ENCODE measurements at places on chromosomes 1 and 21. TPM values are rescaled to one million over a fixed set of nuclear protein-coding genes. Genes with fewer than 3 reads are reported as not detected.

- no peak for DNase-seq
Observed at GRCh38 chr1:70504176-70504820, 93.2 kb downstream of the CTH start.

- DNase-seq: no peak
Observed at GRCh38 chr1:3417934-3418333, 36.5 kb upstream of the ARHGEF16 start.

DNA sequence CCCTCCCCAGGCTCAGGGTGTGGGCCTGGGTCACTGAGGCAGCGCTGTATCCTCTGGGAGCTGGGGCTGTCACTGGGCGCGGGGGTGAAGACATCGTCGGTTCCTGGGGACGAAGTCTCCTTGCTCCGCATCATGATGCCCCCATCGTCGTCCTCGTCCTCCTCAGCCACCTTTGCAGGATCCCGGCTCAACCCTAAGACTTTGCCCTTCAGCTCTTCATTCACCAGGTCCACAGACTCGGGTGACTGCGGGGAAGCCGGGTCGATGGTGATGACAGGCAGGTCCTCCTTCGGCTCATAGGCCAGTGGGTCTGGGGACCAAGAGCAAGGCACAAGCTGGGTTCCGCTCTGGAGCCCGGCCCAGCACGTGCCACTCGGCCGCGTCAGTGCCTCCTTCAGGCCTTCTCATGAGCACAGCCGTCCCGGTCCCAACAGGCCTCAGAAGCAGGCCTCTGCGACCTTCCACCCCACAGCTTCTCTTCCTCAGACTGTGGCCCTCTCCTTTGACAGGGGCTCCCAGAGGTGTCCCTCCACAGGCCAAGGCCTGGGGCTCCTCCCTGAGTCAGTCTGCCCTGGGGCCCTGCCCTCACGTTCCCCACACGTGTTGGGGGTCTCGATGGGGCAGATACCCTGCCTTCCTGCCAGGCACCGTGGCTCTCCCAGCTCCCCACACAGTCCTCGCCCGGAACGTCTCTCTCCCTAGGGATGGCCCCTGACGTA, 54.4 kb downstream of the SLC9A1 start:
- no peak for DNase-seq

DNA sequence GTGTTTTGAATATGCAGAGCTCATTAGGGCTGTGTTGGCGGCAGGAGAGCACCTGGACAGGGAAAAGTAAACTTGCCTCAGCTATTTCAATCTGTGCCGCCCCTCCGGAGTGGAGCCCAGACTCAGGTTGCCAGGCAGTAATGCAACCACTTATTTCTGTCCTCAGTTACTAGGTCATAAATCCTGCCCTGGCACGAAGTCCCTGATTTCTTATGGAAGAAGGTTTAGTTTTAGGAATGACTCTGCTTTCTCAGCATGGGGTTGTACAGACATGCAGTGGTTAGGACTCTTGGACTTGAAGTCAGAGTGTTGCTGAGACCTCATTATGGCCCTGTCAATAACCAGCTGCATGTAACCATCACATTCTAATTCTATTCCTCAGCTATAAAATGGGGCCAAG, 98.3 kb upstream of the FGGY start:
- DNase-seq: no peak

- no peak for DNase-seq
Observed at GRCh38 chr1:65471213-65471833, 50.9 kb downstream of the LEPR start.

The PTGER3 gene
- not detected for total RNA-seq

The RNF2 gene
- total RNA-seq: 23.8 TPM

The ETV3 gene
- total RNA-seq: 20.5 TPM

DNA sequence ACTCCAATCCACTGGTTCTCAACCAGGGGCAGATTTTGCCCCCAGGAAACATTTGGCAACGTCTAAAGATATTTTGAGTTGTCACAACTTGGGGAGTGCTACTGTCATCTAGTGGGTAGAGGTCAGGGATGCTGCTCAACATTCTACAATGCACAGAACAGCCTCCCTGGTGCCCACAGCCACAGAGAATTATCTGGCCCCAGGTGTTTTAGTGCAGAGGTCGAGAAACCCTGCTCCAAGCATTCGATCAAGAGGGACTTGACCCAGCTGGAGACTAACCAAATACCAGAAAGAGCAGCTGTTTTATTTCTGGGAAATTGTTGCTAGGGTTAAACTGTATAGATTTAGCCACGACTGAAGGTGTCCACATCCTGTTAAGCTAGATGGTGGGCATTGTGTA, 19.2 kb downstream of the CD247 start:
- DNase-seq: no peak

The KIRREL1 gene
- total RNA-seq: 92.2 TPM

DNA sequence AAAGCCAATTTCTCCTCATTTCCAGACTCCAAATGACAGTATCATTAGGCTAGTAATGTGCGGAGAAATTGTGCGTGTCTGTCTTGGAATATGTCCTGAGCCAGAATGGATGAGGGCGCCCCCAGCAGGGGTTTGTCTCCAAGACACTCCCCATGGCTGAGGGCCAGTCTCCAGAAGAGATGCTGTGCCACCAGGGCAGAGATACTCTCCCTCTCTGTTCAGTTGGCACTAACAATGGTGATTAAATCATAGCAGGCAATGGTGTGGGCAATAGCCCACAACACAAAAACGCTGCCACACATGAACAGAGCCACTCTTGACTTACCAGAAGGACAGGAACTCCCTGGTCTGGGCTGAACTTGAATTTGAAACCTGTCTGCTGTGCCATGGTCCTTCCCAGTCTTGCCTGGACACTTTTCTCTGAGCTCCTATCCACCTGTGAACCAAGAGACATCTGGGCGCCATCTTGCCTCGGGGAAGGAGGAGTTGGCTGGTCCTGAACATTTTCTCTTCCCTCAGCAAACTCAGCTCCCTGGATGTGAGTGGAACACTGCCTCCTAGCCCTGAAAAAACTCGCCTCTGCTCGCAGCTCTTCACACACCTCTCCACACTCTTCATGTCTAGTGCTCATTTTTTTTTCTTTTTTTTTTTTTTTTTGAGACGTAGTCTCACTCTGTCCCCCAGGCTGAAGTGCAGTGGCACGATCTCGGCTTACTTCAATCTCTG, 14.8 kb upstream of the ADGRB2 start:
- DNase-seq: no peak

GRCh38 chr1:152811050-152811449, 721 bp upstream of the LCE1B start:
- peak; percentile 79 for DNase-seq

DNA sequence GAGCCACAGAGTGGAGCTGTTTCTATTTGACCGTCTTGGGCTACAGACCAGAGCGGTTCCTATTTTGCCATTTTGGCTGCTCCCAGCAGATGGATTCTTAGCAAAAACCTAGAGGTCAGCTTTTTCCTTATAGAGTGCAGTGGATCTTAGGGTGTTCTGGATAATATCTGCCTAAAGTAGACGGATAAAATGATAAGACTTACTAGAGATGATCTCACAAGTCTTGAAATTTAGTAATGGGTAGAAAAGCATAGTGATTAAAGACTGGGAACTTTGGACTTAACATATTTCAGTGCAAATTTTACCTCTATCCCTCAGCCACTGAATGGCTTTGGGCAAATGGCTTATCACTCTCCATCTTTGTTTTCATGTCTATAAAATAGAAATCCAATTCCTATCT, 439.8 kb downstream of the ADGRL2 start:
- no peak for DNase-seq

DNA sequence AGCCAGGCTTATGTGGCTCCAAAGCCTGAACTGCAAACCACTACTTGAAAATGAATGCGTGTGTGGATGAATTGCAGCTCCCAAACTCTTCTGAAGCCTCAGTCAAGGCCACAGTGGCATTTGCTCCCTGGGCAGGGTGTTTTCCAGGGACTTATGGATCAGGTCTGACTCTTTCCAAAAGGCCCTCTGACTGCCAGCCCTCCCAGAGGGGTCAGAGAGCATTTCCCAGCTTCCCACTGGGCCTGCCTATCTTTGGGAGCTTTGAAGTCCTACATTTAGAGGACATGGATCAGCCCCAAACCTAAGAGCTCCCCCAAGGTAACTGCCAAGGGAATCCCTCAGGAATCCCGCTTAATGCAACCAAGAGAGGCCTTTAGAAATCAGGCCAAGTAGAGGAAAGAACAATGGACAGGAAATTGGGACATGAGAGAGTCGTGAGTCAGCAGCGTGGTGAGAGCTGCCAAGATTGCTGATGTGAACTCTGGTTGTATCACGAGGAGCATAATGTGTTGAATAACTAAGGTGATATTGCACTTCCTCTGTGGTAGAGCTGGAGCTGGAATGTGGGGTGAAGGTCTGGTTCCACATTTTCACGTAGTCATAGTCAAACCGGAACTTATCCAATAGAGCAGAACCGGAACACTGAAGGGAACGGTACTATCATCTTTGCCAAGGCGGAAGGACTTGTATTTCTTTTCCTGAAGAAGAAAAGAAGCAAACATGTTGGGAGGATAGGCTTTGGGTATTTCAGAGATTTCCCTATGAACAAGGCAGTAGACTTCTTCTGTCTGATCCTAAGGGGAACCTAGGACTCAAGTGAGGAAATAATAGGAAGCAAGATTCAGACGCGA, 99.4 kb upstream of the JUN start:
- peak; percentile 96 for DNase-seq

GRCh38 chr21:42319851-42320572, 4.8 kb upstream of the TFF3 start:
- DNase-seq: no peak

The ZMYND12 gene
- not detected for total RNA-seq

- DNase-seq: no peak
Observed at GRCh38 chr21:30880914-30881313, 466 bp downstream of the KRTAP11-1 start.

DNA sequence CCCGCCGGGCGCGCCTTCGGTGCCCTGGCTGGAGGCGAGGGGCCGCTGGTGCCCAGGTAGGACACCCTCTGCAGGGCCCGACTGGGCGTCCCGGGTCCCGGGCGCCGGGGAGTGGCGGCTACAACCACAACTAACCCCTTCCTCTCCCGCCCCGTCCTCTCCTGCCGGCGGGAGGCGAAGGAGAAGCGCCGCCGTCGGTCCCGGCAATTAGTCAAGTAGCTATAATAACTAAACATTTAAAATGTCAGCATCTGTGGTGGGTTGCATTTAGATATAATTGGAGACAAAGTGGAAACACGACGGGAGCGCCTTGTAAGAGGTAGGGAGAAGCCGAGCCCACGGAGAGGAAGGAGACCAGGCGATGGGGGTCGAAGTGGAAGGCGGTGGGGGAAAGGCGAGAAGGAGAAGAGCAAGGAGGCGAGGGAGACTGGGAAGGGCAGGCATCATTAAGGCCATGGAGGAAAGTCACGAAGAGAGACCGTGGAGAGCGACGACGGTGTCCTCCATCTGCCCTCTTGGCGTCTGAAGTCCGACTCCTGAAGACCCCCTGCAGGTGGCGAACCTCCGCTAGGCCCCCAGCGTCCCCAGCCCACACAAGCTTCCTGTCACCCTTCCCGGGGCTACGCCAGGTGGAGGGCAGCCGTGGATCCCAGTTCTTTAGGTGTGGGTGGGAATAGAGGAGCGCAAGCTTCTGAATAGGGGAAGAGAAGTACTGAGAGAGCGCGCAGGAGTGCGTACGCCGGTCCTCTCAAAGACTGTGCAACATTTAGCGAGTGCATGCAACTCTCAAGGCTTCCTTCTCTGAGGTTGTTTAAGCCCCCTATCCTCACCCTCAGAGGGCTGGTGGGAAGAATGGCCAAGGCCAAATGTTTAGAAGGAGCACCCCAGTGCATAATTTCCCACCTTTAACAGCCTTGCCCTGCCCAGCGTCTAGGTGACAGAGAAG, 1.6 kb downstream of the CNIH3 start:
- no peak for DNase-seq

- DNase-seq: no peak
Observed at GRCh38 chr1:168792142-168792541, 63.1 kb upstream of the DPT start.

The IGFN1 gene
- total RNA-seq: 0.61 TPM

GRCh38 chr21:39386194-39386593, 37.3 kb upstream of the HMGN1 start:
- no peak for DNase-seq

- DNase-seq: no peak
Observed at GRCh38 chr1:216014086-216014485, 409.2 kb downstream of the USH2A start.

The HRNR gene
- total RNA-seq: not detected

DNA sequence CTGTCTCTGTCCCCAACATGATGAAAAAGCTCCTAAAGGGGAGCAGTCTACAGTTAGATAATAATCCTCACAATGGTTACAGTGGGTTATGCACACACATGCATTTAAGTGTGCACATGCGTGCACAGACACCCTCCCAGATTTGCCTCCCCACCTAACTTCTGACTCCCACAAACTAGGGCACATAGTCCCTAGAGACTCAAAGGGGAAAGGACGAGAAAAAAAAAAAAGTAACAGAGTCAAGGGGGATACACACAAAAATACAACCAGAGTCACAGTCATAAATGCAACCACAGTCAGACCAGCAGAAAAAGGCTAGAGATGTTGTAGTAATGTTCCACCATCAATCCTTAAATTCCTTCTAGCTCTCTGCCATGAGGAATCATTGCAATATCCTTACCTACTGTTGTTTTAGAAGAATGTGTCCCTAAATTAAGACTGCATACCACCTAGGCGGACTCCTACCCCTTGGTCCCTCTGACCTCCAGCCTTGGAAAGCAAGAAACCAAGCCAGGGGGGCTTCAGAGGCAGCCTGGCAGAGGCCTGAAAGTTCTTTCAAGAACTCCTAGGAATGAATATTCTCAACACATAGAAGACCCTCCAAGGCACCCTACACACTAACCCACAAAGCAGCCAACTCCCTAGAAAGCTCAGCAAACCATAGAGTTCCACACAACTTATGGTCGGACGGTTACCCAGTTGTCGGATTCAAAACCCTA, 1.3 kb downstream of the CRTC2 start:
- no peak for DNase-seq

GRCh38 chr1:10513199-10513598, 38.4 kb downstream of the PEX14 start:
- no peak for DNase-seq

The WNT3A gene
- not detected for total RNA-seq

GRCh38 chr1:201125800-201126199, 1.2 kb downstream of the ASCL5 start:
- no peak for DNase-seq

The FMO5 gene
- total RNA-seq: 0.94 TPM

- no peak for DNase-seq
Observed at GRCh38 chr1:154718566-154718965, 110.6 kb upstream of the ADAR start.

GRCh38 chr1:19427087-19427781, 58.1 kb downstream of the CAPZB start:
- DNase-seq: no peak

DNA sequence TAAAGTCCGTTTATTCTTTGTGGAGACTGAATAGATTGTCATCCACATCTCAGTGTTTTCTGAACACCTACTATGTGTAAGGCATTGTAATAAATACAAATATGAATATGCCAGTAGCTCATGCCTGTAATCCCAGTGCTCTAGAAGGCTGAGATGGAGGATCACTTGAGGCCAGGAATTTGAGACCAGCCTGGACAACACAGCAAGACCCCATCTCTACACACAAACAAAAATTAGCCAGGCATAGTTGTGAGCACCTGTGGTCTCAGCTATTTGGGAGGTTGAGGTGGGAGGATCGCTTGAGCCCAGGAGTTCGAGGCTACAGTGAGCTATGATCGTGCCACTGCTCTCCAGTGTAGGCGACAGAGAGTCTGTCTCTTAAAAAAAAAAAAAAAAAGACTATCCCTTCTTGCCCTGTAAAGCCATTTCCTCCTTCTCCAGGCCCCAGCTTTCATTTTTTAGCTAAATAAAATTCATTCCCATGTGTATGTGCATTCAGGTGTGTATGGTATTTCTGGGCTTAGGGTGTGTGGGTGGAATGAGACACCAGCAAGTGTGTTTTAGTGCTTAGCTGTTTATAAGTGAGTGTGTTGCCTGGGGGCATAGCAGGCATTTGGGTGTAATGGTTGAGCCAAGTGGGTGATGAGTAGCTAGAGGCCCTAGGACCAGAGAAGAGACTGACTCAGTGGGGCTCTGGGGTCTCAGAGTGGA, 7.8 kb downstream of the CELSR2 start:
- peak; percentile 95 for DNase-seq

Data from mammary epithelial cell (primary cell).